ENCODE measurements at places on chromosomes 5 and 9.

DNA sequence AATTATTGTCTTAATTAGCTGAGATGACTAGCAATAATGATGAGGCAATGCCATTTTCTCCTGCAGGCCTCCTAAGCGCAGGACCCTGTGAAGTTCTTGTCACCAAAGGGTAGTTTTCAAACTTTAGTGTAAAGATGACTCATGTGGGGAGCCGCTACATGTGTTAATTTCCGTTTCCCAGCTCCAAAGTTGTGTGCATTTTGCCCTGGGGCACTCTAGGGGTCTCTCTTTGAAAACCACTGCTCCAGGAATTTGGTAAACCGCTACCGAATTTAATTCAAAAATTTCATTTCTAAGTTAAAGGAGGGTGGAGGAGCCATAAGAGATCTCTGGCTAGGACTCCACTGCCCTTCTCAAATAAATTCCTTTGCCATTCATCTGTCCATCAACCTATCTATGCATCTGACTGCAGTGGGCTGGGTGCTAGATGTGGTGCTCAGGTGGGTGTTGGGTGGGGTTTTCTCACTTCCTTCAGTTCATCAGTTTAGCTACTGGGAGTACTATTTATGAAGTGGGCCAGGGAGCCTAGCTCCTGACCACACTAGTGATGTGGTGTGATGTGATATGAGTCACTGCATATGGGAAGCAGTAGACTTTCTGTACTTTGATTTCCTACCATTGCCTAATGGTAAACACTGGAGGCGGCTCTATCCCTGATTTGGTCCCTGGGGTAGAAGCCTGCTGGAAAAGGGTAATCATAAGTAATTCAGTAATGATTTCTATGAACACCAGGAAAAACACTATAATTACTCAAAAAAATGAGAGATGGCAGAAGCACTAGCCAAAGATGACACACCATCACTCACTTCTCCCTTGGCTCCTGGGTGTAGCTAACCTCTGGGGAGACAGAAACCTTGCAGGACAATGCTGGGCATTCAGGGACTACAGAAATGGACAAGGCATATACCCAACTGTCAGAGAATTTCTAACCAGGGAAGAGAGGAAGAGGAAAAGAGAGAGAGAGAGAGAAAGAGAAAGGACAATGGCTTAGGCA is 4.0 kb upstream of the ZSWIM6 start:
- DNase-seq: peak; percentile 37

- DNase-seq: no peak
Observed at GRCh38 chr5:4989118-4989517, 151.0 kb upstream of the ADAMTS16 start.

- DNase-seq: no peak
Observed at GRCh38 chr5:59034498-59035186, 451.8 kb downstream of the RAB3C start.

DNA sequence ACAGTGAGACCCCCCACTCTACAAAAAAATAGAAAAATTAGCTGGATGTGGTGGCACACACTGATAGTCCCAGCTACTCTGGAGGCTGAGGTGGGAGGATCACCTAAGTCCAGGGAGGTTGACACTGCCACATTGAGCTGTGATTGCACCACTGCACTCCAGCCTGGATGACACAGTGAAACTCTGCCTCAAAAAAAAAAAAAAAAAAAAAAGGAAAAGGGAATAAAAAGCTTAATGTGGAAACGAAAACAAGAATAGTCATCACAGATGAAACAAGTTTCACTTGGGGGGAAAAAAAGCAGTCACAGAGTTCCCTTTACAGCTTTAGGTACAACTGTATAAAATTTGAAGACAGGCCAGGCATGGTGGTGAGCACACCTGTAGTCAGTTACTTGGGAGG is 84.2 kb downstream of the FNBP1 start:
- no peak for DNase-seq

DNA sequence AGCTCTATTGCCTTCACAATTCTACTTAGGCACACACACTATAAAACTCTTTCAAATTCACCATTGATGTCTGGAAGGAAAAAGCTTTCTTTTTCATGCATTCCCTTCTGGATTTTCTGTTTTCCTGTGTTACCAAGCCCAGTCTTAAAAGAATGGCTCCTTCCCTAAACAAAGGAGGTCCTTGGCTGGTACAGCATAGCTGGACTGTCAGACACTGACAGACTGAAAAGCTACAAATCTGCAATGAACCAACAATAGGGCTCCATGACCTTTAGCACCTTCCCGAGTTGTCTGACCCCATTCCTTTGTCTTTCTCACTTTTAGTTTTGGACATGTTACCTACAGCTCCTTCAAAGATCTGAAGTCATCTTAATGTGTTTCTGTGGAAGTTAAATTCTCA is 382.5 kb downstream of the TMEM161B start:
- DNase-seq: no peak

GRCh38 chr9:83209188-83209731 is 146.3 kb upstream of the RASEF start:
- no peak for DNase-seq

All from GM06990 (cell line).